ENCODE measurements at places on chromosomes 2 and 18.

- no peak for DNase-seq
Measured at GRCh38 chr2:78707776-78708386, 317.6 kb upstream of the REG3G start.

DNA sequence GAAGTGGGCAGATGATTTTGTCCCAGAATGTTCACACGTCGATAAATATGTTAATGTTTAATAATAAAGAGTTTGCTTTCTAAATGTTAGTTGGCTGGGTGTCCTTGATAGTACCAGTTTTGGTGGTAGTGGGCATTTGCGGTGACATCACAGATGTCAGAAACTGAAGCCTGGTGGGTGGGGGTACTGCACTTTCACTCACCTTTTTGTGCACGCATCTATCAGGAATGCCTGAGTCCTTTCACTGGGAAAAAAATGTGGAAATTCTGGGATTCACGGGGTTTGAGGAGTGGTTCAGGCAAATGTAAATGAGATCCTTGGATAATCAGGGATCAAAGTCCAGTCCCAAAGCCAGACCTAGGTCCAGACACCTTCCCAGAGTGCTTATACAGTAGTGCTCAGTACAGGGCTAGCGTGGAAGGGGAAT lies 3.2 kb downstream of the EPAS1 start:
- no peak for DNase-seq

- no peak for DNase-seq
Measured at GRCh38 chr18:27808683-27809082, 368.2 kb downstream of the CDH2 start.

DNA sequence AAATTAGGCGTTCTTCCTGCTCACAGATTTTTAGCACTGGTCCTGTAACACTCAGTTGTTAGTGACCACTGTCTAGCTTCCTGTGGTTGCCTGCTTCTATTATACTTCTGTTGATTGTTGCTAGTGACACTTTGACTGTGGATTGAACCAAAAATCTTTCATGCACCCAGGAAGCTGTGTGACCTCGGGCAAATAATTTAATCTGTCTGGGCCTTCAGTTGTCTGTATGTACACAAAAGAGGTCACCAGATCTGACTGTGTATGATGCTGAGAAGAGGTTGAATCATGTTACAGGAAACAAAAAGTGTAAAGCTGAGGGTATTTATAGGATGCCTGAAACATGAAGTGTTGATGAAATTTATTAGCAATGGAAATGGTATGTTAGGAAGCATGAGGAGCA lies 12.7 kb downstream of the ICOS start:
- no peak for DNase-seq

GRCh38 chr2:157349949-157350515 lies 24.4 kb upstream of the ERMN start:
- no peak for DNase-seq

GRCh38 chr2:176584333-176584732 lies 315.1 kb downstream of the MTX2 start:
- DNase-seq, result no peak

- no peak for DNase-seq
Measured at GRCh38 chr2:11009891-11010290, 98.2 kb downstream of the KCNF1 start.

- DNase-seq, result no peak
Measured at GRCh38 chr2:58640042-58640441, 398.9 kb upstream of the FANCL start.

GRCh38 chr18:79517341-79517740 lies 121.6 kb downstream of the NFATC1 start:
- DNase-seq, result no peak

DNA sequence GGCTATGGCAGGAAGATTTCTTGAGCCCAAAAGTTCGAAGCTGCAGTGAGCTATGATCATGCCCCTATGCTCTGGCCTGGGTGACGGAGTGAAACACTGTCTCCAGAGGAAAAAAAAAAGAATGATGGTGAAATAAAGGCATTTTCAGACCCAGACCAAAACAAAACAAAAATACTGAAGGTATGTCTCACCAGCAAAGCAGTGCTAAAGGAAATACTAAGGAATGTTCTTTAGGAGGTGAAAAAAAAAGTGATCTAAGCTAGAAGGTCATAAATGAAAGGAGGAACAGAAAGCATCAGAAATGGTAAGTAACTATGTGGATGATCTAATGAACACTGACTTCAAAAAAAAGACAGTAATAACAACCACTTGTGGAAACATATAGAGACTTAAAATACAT lies 18.7 kb downstream of the SS18 start:
- no peak for DNase-seq

DNA sequence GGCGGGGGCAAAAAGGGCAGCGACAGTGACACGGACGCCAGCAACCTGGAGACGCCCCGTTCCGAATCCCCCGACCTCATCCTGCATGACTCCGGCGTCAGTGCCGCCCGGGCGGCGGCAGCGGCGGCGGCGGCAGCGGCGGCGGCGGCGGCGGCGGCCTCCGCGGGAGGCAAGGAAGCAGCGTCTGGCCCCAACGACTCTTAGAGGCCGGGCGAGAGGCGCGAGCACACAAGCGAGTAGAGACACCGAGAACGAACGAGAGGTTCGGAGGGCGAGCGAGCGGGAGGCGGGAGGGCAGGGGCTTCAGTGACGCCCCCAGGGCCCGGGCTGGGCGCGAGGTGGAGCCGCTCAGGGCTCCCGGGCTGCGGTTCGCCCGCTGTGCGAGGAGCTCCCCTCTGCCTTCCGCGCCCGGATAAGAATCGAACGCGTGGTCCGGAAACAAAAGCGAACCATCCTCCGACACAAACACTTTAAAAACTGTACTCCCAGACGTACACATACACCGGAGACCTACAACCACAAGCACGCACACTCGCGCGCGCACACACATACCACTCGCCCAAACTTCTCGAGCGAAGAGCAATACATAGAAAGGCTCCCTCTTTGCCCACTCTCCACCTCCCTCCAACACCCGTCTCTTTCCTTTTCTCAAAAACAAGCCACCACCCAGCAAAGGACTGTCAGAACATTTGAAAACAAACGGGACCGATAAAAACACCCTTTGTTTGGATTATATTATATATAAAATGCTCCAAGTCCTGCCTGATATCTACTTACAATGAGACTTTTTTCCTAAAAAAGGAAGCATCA lies 2.8 kb downstream of the SP9 start:
- DNase-seq, result no peak

- DNase-seq, result no peak
Measured at GRCh38 chr2:121039679-121040078, 245.3 kb downstream of the TFCP2L1 start.

GRCh38 chr2:149125031-149125725 lies 86.7 kb downstream of the LYPD6B start:
- no peak for DNase-seq

- no peak for DNase-seq
Measured at GRCh38 chr2:68885811-68886075, 14.5 kb upstream of the BMP10 start.

DNA sequence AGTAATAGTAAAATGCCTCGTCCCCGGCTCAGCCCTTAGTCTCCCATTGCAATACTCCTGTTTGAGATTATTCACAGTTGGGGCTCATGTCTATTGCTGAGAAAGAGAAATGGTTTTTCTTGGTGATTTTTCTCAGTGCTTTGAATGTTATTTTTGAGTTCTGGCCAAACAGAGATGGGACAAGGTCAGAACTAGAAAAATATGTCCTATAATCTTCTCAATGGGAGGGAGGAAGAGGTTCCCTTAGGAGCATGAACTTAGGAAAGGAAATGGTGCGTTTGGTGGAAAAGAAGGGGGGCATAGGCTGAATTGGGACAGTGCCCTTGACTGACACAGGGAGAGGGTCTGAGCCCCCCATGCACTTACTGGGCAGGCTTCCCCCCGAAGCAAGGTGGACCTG lies 133.8 kb downstream of the AGAP1 start:
- no peak for DNase-seq

GRCh38 chr2:127674241-127675209 lies 805 bp downstream of the LIMS2 start:
- DNase-seq, result peak; percentile 32

DNA sequence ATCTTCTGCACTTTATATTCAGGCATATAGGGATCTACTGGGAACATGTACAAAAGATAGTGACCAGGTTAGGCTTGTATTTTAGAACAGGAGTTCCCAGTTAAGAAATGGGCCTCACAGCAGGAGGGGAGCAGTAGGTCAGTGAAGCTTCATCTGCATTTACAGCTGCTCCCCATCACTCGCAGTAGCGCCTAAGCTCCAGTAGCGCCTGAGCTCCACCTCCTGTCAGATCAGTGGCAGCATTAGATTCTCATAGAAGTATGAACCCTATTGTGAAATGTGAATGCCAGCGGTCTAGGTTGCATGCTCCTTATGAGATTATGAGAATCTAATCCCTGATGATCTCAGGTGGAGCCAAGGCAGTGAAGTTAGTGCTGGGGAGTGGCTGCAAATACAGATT lies 224.4 kb upstream of the CYRIA start:
- no peak for DNase-seq

- no peak for DNase-seq
Measured at GRCh38 chr2:14081521-14081920, 551.0 kb upstream of the LRATD1 start.

DNA sequence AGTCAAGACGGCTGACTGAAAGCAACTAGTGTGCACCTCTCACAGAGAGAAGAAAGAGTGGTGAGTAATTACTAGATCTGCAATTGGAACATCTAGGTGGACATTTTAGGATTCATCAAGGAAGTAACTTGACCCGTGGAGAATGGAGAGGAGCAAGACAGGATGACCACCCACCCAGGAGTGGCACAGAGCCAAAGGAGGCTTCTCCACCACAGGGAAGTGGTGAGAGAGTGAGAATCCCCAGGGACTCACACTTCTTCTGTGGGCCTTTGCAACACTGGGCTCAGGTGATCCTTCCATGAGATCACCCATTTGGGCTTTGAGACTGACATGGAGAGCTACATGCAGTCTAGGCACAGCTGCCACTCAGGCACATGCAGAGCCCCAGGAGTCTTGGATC lies 132.8 kb upstream of the GALNT5 start:
- no peak for DNase-seq

GRCh38 chr18:59123588-59124369 lies 15.9 kb upstream of the SEC11C start:
- DNase-seq, result no peak

- DNase-seq, result no peak
Measured at GRCh38 chr2:61327173-61327572, 143.7 kb downstream of the USP34 start.

DNA sequence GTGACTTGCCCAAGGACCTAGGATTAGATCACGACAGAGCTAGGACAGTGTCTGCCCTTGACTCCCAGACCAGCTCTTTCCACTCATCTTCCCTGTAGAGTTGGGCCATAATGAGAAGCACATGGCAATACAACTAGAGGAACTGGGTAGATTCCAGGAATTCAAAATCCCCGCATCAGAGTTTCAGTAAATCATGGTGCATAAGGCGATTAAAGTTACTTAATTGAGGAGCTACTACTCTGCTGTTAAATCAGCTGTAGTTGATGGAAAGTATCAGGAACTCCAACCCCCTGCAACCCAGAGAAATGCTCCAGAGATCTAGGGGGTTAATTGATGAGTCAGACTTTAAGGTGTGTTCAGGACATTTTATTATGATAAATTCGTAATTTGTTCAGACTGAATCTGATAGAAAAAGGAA lies 5.7 kb downstream of the ANTXR1 start:
- DNase-seq, result no peak

DNA sequence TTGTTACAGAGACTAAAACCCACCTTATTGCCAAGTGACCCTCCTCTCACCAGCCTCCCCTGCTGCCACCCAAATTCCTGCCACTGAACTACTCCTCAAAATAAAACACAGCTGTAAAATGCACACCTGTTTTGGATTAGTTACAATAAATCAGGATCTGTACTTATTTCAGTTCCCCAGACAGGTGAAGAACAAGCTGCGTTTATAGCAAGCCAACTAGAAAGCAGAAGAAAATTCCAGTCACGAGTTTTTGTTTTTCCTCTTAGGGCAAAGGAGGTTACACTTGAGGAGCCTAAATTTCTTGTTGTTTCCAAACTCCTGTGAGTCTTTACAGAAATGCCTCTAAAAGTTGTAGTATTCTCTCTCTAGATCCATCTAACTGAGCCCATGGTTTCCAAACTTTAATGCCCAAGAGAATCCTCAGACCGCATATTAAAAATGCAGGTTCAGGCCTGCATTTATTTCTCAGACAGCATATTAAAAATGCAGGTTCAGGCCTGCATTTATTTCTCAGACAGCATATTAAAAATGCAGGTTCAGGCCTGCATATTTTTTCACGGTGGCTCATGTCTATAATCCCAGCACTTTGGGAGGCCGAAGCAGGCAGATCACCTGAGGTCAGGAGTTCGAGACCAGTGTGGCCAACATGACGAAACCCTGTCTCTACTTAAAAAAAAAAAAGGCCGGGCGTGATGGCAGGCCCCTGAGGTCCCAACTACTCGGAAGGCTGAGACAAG lies 62.2 kb downstream of the ALPK2 start:
- no peak for DNase-seq

- no peak for DNase-seq
Measured at GRCh38 chr2:42045848-42046748, 1.7 kb upstream of the PKDCC start.

DNA sequence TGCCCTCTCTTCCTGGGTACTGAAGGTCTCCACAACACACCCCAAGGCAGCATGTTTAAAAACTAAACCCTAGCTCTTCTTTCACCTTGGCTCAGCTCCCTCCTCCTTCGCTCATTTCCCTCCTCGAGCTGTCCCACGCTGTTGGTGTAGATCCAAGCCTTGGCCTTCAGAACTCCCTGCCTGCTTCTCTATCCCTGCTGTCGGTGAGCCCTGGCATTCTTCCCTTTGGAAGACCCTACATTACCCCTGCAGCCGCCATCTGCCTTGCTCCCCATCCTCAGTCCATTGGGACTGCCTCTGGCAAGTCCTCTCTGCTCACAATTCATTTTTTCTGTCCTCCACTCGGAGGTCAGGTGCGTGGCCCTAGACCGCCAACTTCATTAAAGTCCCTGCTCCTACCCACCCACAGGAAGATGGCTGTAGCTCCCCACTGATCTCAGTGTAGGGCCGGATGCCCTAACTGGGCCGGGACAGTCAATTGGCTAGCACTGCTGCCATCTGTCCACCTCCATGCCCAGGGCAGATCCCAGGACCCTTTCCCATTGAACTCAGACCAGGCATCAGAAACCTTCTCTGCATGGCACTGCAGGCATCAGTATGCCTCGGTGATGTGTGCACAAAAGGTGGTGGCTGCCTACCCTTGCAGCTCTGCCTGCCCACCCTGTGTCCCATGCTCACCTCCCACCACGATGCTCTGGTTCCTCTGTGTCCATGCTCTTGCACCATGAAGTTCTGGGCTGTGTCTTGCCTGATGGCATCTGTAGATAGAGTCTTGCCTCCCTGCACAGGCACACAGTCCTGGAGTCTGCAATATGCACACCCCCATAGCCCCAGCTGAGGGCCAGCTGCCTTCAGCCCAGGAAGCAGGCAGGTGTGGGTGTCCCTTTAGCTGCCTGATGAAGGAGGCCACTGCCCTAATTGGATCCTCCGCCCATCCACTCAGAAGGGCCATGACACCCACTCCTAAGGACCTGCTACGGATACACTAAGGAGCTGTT lies 5.7 kb downstream of the AMER3 start:
- no peak for DNase-seq

- DNase-seq, result no peak
Measured at GRCh38 chr2:140338795-140339194, 1558.6 kb upstream of the NXPH2 start.

GRCh38 chr2:241067501-241068135 lies 34.5 kb downstream of the MTERF4 start:
- no peak for DNase-seq
